Trophoblast cell (in vitro differentiated cells and primary cell): ENCODE measurements at places on chromosomes 11 and 22.

DNA sequence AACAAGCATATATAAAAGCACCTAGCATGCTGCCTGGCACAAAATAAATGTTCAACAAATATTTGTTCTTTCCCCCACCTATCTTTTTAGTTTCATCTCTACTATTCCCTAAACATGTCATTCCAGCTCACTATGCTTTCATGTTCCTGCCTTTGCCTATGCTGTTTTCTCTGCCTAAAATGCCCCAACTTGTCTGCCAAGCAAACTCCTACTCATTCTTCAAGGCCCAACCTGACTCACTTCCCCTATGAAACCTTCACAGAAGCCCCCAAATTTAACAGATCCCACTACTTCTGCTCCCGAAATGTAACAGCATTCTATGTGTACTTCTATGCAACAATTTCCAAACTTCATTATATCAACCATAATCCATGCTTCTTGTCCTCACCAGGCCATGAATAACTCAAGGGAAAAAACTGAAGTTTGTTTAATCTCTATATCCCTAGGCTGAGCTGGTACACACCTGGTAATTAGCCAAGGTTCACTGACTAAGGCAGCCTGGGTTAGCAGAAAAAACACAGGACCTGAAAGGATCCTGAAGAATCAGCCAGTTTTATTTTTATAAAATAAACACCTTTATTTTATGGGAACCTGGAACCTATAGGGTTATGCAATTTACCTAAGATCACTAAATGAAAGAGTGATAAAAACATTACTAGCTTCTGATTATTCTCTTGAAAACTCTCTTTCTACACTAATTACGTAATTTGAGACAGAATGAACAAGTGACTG, 72.2 kb downstream of the PAK1 start:
- DNase-seq, result no peak
- H3K4me3 ChIP-seq, result no peak overlapping the region
- no peak overlapping the region for H3K27ac ChIP-seq
- H3K4me1 ChIP-seq, result peaks cover 6% of the 10 kb centered on the region

GRCh38 chr11:73995247-73995646, 12.6 kb upstream of the UCP2 start:
- no peaks in the 10 kb centered on the region for H3K4me1 ChIP-seq
- no peak overlapping the region for H3K4me3 ChIP-seq
- no peak overlapping the region for H3K27ac ChIP-seq
- no peaks in the 10 kb centered on the region for H3K27me3 ChIP-seq
- no peak for DNase-seq

DNA sequence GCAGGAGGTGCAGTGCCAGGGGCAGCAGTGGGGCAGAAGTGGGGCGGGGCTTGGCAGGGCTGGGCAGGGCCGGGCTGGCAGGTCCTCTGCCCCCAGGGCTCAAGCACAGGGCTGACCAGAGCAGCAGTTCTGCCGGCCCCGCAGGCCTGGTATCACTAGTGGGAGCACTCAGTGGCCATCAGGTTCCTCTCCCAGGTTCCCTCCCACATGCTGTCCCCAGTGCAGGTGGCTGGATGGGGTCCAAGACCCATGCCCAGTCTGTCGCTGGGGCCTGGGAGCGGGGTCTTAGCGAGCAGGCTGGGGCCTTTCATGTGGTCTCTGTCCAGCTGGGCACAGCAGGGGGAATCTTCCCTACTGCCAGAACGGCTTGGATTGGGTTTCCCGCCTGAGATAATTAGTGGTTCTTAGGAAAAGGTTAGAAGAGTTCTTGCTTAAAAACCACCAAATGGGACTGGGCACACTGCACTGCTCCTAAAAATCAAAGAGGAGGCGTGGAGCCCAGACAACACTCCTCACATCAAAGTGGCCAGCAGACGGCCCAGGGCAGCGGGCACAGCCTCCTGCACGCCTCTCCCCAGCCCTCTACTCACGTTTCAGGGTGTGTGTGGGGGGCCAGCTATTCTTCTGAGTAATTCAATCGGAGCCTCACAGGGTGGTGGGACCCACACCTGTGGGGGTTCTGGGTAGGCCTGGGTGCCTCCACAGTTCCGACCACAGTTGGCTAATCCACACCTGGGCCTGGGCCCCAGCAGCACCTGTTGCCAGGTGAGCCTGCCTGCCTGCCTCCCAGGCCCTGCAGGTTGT, 45.6 kb downstream of the TPCN2 start:
- H3K4me3 ChIP-seq, result no peak overlapping the region
- no peaks in the 10 kb centered on the region for H3K4me1 ChIP-seq
- peaks cover 6% of the 10 kb centered on the region for H3K36me3 ChIP-seq
- no peak for DNase-seq
- H3K27ac ChIP-seq, result no peak overlapping the region

DNA sequence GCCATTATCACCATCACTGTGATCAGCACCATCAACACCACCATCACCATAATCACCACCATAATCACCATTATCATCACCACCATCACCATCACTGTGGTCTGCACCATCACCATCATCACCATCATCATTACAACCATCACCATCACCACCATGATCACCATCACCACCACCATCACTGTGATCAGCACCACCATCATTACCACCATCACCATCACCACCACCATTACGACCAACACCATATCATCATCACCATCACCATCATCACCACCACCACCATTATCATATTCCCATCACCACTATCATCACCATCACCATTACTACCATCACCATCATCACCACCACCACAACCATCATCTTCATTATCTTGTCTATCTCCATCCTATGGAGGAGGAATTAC, 125.2 kb downstream of the PHF21B start:
- no peak overlapping the region for H3K27ac ChIP-seq
- H3K4me3 ChIP-seq, result no peak overlapping the region
- H3K36me3 ChIP-seq, result no peaks in the 10 kb centered on the region
- no peaks in the 10 kb centered on the region for H3K27me3 ChIP-seq
- no peak for DNase-seq

GRCh38 chr11:66676282-66676919, 1.3 kb downstream of the RBM4B start:
- H3K4me1 ChIP-seq, result peaks cover 9% of the 10 kb centered on the region
- no peak for DNase-seq
- no peak overlapping the region for H3K27ac ChIP-seq
- H3K4me3 ChIP-seq, result no peak overlapping the region
- H3K36me3 ChIP-seq, result no peaks in the 10 kb centered on the region

DNA sequence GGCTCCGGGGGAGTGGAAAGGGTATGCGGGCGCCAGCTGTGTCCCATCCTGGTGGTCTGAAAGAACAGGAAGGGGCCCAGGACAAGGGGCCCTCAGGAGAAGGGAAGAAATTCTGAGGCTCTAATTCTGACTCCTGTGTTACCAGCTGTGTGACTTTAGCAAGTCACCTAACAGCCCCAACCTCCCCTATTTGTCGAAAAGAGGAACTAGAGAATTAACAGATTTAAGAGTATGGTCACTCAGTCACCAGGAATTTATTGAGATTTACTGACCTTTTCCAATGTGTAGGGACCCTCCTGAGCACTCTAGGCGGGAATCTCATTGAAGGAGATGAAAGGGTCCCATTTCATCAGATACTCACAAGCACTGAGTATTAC, 14.6 kb downstream of the RPS6KA4 start:
- H3K27ac ChIP-seq, result no peak overlapping the region
- no peak overlapping the region for H3K4me3 ChIP-seq
- H3K27me3 ChIP-seq, result no peaks in the 10 kb centered on the region
- H3K4me1 ChIP-seq, result peaks cover 2% of the 10 kb centered on the region

GRCh38 chr11:66100272-66101065, 30.4 kb downstream of the PACS1 start:
- DNase-seq, result no peak
- H3K36me3 ChIP-seq, result no peaks in the 10 kb centered on the region
- no peak overlapping the region for H3K4me3 ChIP-seq
- no peak overlapping the region for H3K27ac ChIP-seq
- no peaks in the 10 kb centered on the region for H3K4me1 ChIP-seq
- H3K27me3 ChIP-seq, result no peaks in the 10 kb centered on the region

GRCh38 chr11:102921587-102922220, 33.8 kb downstream of the MMP13 start:
- no peaks in the 10 kb centered on the region for H3K36me3 ChIP-seq
- no peak overlapping the region for H3K4me3 ChIP-seq
- no peaks in the 10 kb centered on the region for H3K27me3 ChIP-seq
- H3K27ac ChIP-seq, result no peak overlapping the region
- no peak for DNase-seq
- H3K4me1 ChIP-seq, result no peaks in the 10 kb centered on the region

- no peaks in the 10 kb centered on the region for H3K27me3 ChIP-seq
- no peak overlapping the region for H3K27ac ChIP-seq
- no peaks in the 10 kb centered on the region for H3K4me1 ChIP-seq
- H3K36me3 ChIP-seq, result no peaks in the 10 kb centered on the region
Measured at GRCh38 chr11:57438345-57439285, 11.7 kb upstream of the SLC43A3 start.

GRCh38 chr11:43577566-43578264, 102.8 kb upstream of the HSD17B12 start:
- H3K27ac ChIP-seq, result no peak overlapping the region
- H3K4me3 ChIP-seq, result no peak overlapping the region
- H3K36me3 ChIP-seq, result no peaks in the 10 kb centered on the region
- no peak for DNase-seq

DNA sequence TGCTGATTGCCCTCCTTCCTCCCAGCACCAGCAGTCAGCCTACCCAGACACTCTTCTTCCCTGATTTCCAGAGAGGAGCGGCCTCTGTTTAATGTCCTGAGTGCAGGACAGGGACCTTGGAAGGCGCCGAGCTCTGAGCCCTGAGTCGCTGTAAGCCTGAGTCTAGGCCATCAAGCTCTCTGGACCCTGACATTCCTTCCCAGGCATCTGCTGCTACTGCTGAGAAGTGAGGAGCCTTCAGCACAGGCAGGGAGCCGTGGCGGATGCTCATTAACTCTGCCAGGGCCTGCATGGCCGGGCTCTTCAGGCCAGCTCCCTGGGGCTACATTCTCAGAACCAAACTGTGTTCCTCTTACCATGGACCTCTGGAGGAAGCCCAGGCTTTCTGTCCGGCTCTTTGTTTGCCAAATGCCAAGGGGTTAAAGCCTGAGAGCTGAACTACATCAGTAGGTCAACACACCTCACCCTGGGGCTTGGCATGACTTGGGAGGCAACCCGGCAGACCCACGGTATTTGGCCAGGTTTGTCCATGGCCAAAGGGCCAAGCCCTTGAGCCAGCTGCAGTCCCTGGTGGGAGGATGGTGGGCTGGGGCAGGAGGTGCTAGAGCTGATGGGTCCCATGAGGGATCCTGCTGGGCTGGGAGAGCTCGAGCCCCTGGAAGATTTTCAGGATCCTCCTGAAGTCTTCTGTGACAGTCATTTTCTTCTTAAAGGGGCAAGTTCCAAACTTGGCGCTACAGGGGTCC, 721.4 kb downstream of the BRD1 start:
- DNase-seq, result no peak
- no peak overlapping the region for H3K4me3 ChIP-seq
- no peak overlapping the region for H3K27ac ChIP-seq
- H3K4me1 ChIP-seq, result no peaks in the 10 kb centered on the region

GRCh38 chr11:11320825-11321224, 32.2 kb downstream of the CSNK2A3 start:
- no peak overlapping the region for H3K27ac ChIP-seq
- no peaks in the 10 kb centered on the region for H3K36me3 ChIP-seq
- H3K4me3 ChIP-seq, result no peak overlapping the region
- DNase-seq, result peak; percentile 27
- H3K27me3 ChIP-seq, result no peaks in the 10 kb centered on the region

DNA sequence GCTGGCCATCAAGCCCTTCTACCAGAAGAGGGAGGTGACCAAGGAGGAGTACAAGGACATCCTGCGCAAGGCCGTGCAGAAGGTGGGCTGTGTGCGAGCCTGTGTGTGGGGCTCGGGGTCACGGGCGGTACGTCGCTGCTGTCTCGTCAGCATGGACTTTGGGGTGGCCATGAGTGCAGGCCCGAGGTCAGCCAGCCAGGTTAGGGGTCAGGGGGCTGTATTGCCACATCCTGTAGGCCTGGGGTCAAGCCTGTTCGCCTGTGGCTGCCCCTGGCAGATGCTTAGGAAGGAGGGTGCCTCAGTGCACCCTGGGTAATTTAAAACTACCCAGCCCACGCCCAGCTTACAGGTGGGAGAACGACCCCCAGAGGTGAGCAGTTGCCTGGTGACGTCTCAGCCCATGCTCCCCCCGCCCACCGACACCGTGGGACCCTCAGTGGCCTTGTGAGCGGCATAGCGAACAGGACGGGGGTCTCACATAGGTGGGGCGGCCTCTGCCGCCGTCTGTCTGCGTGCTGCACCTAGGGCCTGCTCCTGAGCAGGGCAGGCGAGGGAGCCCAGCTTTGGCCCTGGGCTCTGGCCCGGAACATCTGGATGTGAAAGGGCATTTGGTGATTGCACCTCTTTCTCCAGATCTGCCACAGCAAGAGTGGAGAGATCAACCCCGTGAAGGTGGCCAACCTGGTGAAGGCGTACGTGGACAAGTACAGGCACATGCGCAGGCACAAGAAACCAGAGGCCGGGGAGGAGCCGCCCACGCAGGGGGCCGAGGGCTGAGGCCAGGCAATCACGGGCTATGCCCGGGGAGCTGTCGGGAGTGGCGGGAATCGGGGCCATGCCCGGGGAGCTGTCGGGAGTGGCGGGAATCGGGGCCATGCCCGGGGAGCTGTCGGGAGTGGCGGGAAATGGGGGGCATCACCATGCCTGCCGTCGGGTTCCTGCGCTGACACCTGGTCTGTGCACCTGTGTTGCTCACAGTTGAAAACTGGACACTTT, 4.5 kb downstream of the IRF7 start:
- DNase-seq, result no peak
- no peak overlapping the region for H3K4me3 ChIP-seq
- peaks cover 9% of the 10 kb centered on the region for H3K4me1 ChIP-seq
- H3K27me3 ChIP-seq, result no peaks in the 10 kb centered on the region
- H3K27ac ChIP-seq, result no peak overlapping the region

DNA sequence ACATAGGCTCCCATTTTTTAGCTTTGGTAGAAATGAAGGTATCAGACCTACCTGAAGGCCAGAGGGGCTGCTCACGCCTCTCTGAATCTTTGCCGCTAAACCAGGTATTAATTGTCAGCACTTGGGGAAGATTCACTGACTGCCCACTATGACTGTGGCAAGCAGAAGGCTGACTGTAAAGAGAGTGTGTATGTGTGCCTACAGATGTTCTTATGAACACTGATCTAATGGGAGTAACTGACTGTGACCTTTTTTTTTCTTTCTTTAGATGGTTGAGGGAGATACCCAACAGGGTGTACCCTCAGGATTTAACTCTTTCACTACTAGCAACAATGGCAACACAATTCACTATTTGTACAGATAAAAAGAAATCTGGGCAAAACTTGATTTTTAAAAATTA, at the start of gene RAG2:
RAG2 (minus strand) TSS at position 186 of the 400 bp plus-strand sequence. CDS start 4,068 bp downstream, outside the sequence.
- no peaks in the 10 kb centered on the region for H3K36me3 ChIP-seq
- no peak within 1 kb of the TSS for H3K4me3 ChIP-seq
- no peak within 1 kb of the TSS for H3K27ac ChIP-seq
- no peak for DNase-seq
- H3K27me3 ChIP-seq, result no peaks in the 10 kb centered on the region
- H3K4me1 ChIP-seq, result no peaks in the 10 kb centered on the region

- no peak for DNase-seq
- no peaks in the 10 kb centered on the region for H3K27me3 ChIP-seq
- H3K4me3 ChIP-seq, result no peak overlapping the region
- H3K27ac ChIP-seq, result no peak overlapping the region
- H3K4me1 ChIP-seq, result no peaks in the 10 kb centered on the region
- H3K36me3 ChIP-seq, result no peaks in the 10 kb centered on the region
Measured at GRCh38 chr11:23192256-23192655, 332.0 kb upstream of the CCDC179 start.

- no peak overlapping the region for H3K4me3 ChIP-seq
Measured at GRCh38 chr11:73996161-73996747, 12.6 kb downstream of the UCP3 start.

- no peaks in the 10 kb centered on the region for H3K4me1 ChIP-seq
- no peak overlapping the region for H3K27ac ChIP-seq
- no peak for DNase-seq
- no peak overlapping the region for H3K4me3 ChIP-seq
- no peaks in the 10 kb centered on the region for H3K27me3 ChIP-seq
Measured at GRCh38 chr22:36767035-36767775, 8.7 kb downstream of the IFT27 start.
